Thoracic aorta (tissue), 2 donors: ENCODE measurements at places on chromosomes 6 and 20. TPM values are rescaled to one million over a fixed set of nuclear protein-coding genes. Genes with fewer than 3 reads are reported as not detected.

DNA sequence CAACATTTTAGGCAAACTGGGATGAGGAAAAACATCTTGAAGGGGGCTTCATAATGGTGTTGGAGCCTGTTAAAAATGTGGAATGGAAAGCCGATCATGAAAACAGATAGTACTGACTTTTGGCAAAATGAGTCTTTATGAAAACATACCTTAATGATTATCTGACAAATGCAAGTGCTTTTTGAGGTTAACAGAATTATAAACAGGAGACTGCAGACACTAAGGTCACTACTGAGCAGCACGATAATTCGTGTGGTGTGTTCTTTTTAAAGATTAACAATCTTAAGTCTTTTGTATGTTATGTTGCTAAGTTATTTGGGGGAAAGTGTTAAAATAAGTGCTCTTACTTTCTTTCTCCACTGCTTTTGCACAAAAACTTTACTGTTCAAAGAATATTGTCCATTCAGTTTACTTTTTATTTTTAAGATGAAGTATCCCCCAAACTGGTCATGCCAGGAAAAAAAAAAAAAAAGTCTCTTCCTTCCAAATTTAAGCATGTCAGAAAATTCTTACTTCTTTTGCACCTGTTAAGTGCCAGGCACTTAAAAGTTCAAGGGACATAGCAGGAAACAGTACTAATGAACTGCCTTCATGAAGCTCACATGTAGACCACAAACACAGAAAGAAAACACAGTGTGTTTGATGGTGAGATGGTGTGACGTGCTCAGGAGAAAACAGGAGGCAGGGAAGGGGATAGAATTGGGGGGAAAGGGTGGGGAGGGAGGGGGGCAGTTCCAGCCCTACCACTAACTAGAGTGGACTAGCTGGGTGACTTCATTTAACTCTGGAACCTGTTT is 73.2 kb downstream of the CDYL start:
- no peak for DNase-seq
- no peaks in the 10 kb centered on the region for H3K36me3 ChIP-seq
- H3K4me1 ChIP-seq = peaks cover 22% of the 10 kb centered on the region
- H3K27ac ChIP-seq = no peak overlapping the region
- no peak overlapping the region for H3K4me3 ChIP-seq

DNA sequence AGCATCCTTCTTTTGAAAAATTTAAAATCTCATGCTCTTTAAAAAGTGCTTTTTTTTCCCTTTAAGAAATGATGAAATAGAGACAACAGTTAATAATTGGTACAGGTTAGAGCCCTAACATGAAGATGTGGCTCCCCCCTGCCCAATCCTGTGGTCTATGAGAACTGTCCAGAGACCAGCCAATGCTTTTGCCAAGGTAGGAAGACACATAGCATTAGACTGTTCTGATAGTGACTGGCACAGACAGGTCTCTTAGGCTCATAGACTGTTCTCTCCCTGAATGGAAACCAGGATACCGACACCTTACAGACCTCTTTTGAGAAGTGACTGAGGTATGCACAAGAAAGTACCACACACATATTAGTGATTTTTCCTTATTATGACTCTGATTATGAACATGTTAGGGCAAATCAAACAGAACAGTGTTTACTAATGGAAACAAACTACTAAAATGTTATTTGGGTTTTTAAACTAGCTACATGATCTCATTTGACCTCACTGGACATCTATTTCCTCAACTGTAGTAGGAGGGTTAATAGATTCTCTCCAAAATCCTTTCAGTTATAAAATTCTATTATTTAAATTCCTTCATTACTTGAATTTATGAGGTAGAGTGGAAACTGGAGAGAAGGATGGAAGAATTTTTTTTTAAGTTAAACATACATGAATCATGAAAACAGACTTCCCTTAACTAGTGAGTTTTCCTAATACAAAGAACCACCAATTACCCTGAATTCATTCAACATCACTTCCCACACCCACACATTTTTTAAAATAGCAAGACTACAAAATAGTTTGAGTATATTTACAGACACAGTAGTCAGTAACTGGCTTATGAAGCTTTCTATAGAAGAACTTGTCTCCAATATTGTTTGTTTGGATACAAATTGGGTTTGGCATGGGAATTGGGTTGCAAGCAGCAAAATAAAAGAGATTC is 120.4 kb downstream of the OGFRL1 start:
- H3K4me3 ChIP-seq = no peak overlapping the region
- peak overlapping the region; percentile 26 for H3K27ac ChIP-seq
- H3K4me1 ChIP-seq = peaks cover 65% of the 10 kb centered on the region
- no peak for DNase-seq
- H3K27me3 ChIP-seq = no peaks in the 10 kb centered on the region
- H3K36me3 ChIP-seq = no peaks in the 10 kb centered on the region

DNA sequence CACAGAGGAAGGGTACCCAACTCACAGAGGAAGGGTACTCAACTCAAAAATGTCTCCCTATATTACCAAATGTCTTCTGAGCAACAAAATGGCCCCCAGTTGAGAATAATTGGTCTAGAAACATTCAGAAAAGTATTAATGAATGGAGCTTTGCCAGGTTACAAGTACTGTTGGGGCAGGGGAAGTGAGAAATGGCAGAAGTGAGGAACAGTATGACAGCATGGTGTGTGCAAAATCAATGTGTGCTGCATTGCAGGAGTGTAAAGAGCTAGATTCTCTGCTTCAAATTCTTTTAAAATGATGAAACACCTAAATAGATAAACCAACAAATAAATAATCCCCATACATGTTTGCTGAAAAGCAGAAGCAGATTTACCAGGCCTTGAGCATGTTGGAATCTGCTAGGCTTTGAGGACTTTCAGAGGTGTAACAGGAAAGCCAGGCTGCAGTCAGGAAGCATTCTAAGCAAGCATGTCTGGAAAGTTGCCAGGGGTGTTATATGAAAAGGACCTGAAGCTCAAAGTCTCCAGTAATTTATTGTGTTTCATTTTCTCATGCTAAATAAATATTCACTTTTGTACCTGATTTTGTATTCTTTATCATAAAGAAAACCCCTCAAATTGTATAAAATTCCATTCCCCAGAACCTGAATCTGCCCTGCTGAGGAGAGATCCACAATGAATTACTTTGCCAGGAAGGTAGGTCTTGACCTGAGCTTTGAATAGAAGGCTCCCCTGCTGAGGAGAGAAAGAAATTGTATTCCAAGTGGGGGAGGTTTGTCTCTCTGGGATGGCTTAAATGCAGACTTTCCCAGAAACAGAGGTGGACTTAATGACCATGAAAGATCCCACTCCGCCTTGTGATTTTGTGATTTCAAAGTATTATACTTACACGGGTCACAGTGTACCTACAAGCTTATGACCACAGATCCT is 265.0 kb upstream of the MARCKS start:
- no peak overlapping the region for H3K27ac ChIP-seq
- no peak overlapping the region for H3K4me3 ChIP-seq
- H3K27me3 ChIP-seq = no peaks in the 10 kb centered on the region
- no peaks in the 10 kb centered on the region for H3K36me3 ChIP-seq
- peaks cover 15% of the 10 kb centered on the region for H3K4me1 ChIP-seq

GRCh38 chr20:51413857-51414256 is 128.7 kb downstream of the NFATC2 start:
- no peak overlapping the region for H3K4me3 ChIP-seq
- H3K27me3 ChIP-seq = no peaks in the 10 kb centered on the region
- no peaks in the 10 kb centered on the region for H3K36me3 ChIP-seq
- no peak for DNase-seq
- peaks cover 4% of the 10 kb centered on the region for H3K4me1 ChIP-seq

Gene VGLL2
- total RNA-seq = not detected

GRCh38 chr20:1950836-1951235 is 43.0 kb downstream of the PDYN start:
- no peak overlapping the region for H3K4me3 ChIP-seq
- H3K27me3 ChIP-seq = no peaks in the 10 kb centered on the region
- DNase-seq = no peak
- peaks cover 11% of the 10 kb centered on the region for H3K4me1 ChIP-seq
- H3K27ac ChIP-seq = no peak overlapping the region

Gene PRR18
- total RNA-seq = not detected

Gene CCR6
- total RNA-seq = not detected

DNA sequence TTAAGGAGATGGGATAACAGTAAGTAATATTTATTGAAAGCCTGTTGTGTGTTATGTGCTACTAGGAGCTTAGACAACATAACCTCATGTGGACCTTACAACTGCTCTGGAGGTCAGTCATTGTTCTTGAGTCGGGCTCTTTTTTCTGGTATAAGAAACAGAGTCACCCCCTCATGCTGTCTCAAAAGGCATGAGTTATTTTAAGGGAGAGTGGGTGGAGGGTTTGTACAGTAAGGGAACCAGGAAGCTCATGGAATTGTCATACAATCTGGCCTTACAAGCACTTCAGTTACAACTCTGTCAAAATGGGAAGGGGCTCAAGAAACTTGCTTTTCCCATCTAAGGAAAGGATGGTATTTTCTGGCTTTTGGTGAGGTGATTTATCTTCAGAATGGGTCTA is 16.5 kb upstream of the DSE start:
- no peak overlapping the region for H3K4me3 ChIP-seq
- no peaks in the 10 kb centered on the region for H3K36me3 ChIP-seq
- peaks cover 8% of the 10 kb centered on the region for H3K4me1 ChIP-seq
- no peaks in the 10 kb centered on the region for H3K27me3 ChIP-seq
- H3K27ac ChIP-seq = no peak overlapping the region

DNA sequence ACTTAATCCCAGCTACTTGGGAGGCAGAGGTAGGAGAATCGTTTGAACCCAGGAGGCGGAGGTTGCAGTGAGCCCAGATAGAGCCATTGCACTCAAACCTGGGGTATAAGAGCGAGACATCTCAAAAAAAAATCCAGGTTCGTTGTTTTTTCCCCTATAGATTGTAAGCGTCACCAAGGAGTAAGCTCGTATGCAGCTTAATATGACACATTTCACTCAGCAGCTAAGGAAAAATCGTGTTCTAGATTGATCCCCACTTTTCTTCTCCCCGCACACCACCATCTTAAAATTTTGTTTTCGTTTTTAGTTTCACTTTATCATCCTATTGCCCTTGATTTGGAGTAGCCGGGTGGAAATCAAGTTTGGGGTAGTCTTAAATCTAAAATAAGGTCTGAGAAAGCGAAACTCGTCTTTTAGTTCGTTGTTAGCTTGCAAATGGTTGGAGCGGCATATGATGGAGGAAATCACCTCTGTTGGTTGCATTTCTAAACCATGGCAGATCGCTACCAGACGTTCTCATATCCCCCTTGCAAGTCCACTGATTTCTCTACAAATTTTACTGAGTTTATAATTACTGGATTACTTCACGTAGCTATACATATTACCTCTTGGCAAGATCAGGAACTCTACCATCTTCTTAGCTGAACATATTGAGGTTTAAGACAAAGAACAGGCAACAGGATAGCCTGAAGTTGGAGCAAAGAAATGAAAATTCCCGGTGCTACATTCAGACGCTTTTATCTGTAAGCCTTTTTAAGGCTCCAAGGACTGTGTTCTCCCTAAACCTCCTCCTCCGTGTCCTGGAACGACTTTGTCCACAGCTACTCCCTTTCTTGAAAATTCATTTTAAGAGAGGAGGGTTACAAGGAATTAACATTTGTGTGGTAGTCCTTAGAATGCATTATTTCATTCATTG is 91.1 kb upstream of the BTN3A2 start:
- peaks cover 18% of the 10 kb centered on the region for H3K4me1 ChIP-seq
- H3K27me3 ChIP-seq = no peaks in the 10 kb centered on the region
- peak overlapping the region; percentile 89 for H3K27ac ChIP-seq
- H3K36me3 ChIP-seq = no peaks in the 10 kb centered on the region
- DNase-seq = no peak
- H3K4me3 ChIP-seq = peak overlapping the region; percentile 77

Gene CASS4
- total RNA-seq = 3.1 TPM

GRCh38 chr6:48597951-48598350 is 487.0 kb upstream of the PTCHD4 start:
- DNase-seq = no peak
- H3K27me3 ChIP-seq = no peaks in the 10 kb centered on the region
- H3K4me1 ChIP-seq = no peaks in the 10 kb centered on the region
- no peak overlapping the region for H3K4me3 ChIP-seq

DNA sequence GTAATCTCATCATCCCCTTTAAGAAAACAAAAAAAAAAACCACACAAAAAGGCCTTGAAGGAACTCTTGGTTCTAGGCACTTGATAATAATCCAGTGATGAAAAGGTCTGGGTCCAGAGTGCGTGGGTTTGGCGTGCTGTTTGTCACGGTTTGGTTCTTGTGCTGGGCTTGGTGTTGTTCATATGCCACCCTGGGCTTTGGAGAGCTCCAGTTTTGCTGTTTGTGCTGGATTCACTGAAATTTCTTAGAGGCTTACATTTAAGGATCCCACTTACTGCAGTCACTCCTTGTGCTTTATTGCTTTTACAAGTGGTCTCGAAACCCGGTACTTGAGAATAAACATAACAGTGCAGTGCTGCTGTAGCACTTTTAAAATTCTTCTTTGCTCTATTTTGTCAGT is 68.8 kb upstream of the XRN2 start:
- DNase-seq = no peak
- H3K4me3 ChIP-seq = no peak overlapping the region
- H3K27me3 ChIP-seq = no peaks in the 10 kb centered on the region
- H3K4me1 ChIP-seq = peaks cover 8% of the 10 kb centered on the region

Gene ACTL10
- 2.6 TPM for total RNA-seq

- no peak overlapping the region for H3K27ac ChIP-seq
- no peaks in the 10 kb centered on the region for H3K36me3 ChIP-seq
- no peak for DNase-seq
- no peaks in the 10 kb centered on the region for H3K4me1 ChIP-seq
- H3K4me3 ChIP-seq = no peak overlapping the region
Measured at GRCh38 chr6:54094786-54095185, 16.5 kb upstream of the MLIP start.

DNA sequence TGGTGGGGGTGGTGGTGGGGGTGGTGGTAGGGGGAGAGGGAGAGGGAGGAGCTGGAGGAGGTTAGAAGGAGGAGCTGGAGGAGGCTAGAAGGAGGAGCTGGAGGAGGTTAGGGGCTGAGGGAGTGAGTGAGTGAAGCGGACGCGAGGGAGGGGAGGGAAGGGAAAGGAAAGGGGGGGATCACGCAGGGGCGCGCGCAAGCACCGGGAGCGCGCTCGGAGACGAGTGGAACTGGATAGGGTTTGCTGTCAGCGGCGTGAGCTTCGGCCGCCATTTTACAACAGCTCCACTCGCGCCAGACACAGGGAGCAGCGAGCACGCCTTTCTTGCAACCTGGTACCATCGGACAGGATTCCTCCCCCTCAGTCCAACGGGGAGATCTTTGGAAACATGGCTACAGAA is 90.5 kb upstream of the FERMT1 start:
- no peaks in the 10 kb centered on the region for H3K27me3 ChIP-seq
- DNase-seq = no peak

Gene OVOL2
- not detected for total RNA-seq

Gene HSPA1L
- total RNA-seq = 1.1 TPM
